ENCODE measurements at places on chromosomes 5 and 9. TPM values are rescaled to one million over a fixed set of nuclear protein-coding genes. Genes with fewer than 3 reads are reported as not detected.

- DNase-seq = no peak
Observed at GRCh38 chr9:106277966-106278365, 583.6 kb downstream of the TMEM38B start.

- DNase-seq = no peak
Observed at GRCh38 chr9:133669182-133669801, 33.1 kb downstream of the DBH start.

NIPAL4 gene
- not detected for total RNA-seq

FAM221B gene
- total RNA-seq = not detected

GRCh38 chr9:2838371-2839000 lies 5.4 kb downstream of the PUM3 start:
- DNase-seq = no peak

ACOT12 gene
- total RNA-seq = 1.6 TPM

GRCh38 chr9:99046542-99047071 lies 58.3 kb upstream of the TGFBR1 start:
- DNase-seq = no peak

GRCh38 chr5:79827159-79827629 lies 137.6 kb downstream of the CMYA5 start:
- no peak for DNase-seq

GRCh38 chr5:65840071-65840470 lies 86.3 kb upstream of the ERBIN start:
- no peak for DNase-seq

GRCh38 chr5:67160985-67161384 lies 35.6 kb downstream of the CD180 start:
- no peak for DNase-seq

DNA sequence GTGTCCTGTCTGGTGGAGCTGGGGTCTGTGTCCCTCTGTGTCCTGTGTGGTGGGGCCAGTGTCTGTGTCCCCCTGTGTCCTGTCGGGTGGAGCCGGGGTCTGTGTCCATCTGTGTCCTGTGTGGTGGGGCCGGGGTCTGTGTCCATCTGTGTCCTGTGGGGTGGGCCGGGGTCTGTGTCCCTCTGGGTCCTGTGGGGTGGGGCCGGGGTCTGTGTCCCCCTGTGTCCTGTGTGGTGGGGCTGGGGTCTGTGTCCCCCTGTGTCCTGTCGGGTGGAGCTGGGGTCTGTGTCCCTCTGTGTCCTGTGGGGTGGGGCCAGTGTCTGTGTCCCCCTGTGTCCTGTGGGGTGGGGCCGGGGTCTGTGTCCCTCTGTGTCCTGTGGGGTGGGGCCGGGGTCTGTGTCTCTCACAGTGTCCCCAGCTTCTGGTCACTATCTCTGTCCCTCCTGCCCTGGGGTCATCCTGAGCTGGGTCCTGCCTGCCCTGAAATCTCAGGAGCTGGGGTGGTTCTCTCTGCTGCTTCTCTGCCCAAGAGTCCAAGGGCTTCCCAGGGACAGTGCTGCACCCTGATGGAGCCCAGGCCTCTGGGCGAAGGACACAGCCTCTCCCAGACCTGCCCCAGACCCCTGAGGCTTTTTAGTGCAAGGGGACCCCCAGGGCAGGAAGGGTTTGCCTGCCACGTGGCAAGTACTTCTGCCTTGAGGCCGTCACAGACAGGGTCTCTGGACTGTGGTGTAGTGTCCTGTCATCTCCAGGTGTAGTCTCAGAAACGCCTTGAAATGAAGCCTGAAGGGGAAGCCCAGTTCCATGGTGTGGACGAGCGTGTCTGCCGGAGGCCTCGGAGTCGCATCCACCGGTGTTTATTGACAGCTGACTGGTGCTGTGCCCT lies 131.3 kb downstream of the RXRA start:
- DNase-seq = no peak

- no peak for DNase-seq
Observed at GRCh38 chr5:147613359-147613758, 103.5 kb upstream of the DPYSL3 start.

OR1Q1 gene
- not detected for total RNA-seq

DNA sequence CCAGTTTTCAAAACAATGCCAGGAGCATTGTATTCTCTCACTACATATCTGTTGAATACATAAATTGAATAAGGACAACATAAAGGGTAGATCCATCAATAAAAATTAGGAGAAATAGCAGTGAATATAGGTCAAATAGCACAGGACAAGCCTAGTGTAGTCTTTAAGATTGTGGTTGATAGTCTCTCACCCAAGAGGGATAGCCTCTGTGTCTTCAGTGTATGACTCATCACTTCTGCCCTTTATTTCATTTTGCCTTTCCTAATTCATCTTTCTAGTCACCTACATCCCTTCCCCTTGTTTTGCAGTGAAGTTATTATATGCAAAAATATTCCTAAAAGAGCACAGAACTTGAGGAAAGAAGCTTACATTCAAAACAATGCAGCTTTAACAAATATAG lies 335.0 kb upstream of the TUSC1 start:
- DNase-seq = no peak

DNA sequence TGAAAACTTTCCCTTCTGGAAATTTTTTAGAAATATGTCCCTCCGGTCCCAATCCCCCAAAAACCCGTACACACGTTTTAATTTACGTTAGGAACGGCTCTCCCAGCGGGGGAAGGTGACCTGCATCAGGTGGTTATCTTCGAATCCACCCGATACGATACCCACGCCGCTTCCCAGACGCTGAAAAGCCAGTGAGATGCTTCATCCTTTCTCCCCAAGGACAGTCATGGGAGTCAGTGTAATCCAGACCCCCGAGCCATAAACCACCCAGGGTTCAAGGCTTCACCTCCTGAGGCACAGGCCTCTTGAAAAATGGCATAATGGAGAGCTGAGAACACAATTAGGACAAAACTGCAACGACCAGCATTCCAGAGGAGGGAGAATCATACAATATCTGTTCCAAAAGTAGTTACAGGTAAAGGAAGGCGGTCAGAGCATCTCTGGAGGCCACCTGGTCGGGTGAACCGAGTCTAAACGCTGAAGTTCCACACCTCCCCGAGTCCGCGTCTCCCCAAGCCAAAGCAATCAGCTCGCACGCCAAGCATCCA lies 857 bp downstream of the FAM169A start:
- peak; percentile 42 for DNase-seq

GRM6 gene
- total RNA-seq = under 0.01 TPM

DNA sequence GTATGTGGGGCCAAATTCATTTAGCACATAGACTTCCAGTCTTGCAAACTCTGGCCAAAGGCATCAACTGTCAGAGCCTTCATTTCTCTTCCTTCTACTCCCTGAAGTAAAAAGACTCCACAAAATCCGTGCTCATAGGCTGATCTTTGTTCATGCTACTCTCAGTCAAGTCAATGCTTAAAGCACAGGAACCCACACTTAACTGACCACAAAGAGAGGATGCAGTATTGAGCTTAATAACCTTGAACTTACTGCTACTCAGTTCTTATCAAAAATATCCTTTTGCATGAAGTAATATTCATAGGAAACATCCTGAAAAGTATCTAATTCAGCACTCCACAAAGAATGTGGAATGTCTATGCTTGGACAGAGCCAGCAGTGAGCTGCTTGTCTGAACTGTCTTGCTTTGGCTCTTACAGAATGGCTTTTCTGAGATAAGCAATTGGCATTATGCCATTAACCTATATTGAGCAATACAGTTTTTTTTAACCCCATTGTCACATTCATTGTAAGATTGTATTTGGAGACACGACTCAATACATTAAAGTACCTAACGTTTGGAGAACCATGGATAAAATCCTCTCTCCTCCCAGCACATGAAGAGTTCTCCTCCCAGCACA lies 21.7 kb downstream of the LPAR1 start:
- no peak for DNase-seq

- DNase-seq = no peak
Observed at GRCh38 chr9:129494113-129494789, 126.7 kb downstream of the C9orf50 start.

- DNase-seq = no peak
Observed at GRCh38 chr9:136153381-136154065, 34.8 kb upstream of the TMEM250 start.

- DNase-seq = no peak
Observed at GRCh38 chr9:126151686-126152134, 174.9 kb upstream of the MVB12B start.

TRPM3 gene
- total RNA-seq = 18.8 TPM

DNA sequence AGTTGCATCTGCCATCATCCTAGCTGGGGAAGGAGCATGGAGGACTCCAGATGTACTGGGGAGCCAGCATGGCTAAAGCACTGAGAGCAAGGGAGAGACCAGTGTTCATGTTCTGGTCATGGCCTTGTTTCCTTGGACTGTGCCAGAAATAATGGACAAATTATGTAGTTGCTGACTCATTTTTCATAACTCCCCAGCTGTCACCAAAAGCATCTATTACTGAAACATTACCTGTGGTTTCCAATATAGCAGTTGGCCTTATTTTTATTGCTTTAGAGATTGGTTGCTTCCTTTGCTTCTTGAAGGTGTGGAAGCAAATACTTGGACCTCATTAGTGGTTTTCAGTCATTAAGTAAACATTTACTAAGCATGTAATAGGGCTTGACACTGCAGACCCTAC lies 11.3 kb downstream of the RALGPS1 start:
- DNase-seq = no peak

- DNase-seq = no peak
Observed at GRCh38 chr5:3424946-3425345, 170.7 kb upstream of the IRX1 start.

- DNase-seq = no peak
Observed at GRCh38 chr5:76720988-76721569, 5.2 kb downstream of the F2R start.

GRCh38 chr5:111254613-111255012 lies 30.4 kb downstream of the CAMK4 start:
- DNase-seq = no peak

PLAC8L1 gene
- 0.82 TPM for total RNA-seq

DNA sequence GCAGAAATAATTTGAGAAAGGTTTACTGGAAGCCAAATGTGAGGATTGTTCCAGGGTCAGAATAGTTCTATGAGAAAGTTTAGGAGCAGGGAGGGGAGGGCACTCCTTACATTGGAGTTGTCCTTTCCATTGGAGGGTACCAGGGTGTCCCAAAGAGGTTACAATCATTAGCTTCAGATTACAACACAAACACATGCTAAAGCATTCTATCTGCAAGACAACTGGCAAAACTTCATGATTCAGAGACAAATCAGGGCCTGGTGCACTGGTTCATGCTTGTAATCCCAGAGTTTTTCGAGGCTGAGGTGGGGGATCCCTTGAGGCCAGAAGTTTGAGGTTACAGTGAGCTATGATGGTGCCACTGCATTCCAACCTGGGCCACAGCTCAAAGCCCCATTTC lies 51.8 kb downstream of the NSUN2 start:
- no peak for DNase-seq

VDAC1 gene
- 244 TPM for total RNA-seq

DNA sequence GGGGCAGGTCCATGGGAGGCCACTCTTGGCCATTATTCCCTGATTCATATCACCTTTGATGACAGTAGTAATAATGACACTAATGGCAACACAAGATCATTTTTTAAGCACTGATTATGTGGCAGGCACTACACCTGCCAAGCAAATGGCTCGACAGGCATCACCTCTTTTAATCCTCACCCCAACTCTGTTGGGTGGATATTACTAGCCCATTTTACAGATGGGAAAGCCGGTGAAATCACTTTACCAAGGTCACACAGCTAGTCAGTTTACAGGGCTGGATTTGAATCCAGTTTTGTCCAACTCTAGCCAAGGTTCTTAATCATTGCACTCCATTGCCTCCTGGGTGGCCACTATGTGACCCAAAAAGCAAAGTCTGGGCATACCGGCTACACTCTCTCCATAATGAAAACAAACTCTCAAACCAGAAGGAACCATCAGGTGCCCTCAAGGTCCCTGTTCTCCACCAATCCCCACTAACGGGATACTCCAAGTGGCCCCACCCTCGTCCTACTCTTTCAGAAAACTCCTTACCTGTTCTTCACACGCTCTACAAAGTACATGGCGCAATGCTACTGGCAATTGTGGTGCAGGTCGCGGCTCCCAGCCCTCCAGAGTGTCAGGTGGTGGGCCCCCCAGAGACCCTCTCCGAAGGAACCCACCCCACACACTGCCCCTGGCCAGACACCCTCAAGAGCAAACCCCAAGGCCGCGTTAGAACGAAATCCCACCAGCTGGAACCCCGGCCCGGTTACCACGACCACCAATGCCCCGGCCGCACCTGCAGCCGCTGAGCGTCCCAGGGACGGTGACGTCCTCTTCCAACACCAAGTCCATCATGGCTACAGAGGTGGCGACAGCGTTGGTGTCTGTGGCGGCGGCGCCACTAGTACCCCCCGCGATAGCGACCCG lies 572 bp downstream of the CDK5RAP2 start:
- DNase-seq = no peak

PCDHB12 gene
- total RNA-seq = 12.6 TPM

- DNase-seq = no peak
Observed at GRCh38 chr5:115962239-115962564, at the start of gene LVRN. Gene LVRN (plus strand): TSS chr5:115962475. CDS start chr5:115962618, 143 bp downstream.

NME5 gene
- total RNA-seq = 13.0 TPM

DNA sequence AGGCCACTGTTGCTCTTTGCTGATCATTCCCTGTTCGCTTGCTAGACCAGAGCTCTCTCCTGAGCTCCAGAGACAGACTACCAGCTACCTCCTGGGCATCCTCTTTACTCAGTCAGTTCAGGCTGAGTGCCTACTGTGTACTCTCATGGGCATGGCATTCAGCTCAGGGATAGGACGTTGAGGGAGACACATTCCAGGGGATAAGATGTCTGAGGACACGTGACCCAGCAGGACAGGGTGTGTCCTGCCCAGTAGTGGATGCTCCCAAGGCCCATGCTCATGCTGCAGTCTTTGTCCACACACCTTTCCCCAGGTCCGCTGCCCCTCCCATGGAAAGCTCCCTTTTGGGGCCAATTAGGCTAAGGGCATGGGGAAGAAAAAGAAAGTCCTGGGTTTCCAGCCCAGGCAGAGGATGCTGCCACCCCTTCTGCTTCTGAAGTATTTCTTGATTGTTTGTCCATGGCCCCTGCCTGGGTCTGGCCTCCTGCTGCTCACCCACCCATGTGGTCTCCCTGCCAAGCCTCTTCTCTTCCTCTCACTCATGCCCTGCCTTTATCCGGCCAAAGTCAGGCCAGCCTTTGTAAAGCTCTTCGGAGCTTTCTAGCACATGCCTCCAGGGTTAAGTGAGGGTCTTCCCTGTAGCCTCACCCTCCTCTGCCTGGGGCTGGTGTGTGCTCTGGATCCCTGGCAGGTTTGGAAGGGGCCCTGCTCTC lies 60.5 kb upstream of the PITX1 start:
- DNase-seq = no peak

- DNase-seq = no peak
Observed at GRCh38 chr5:68419081-68419636, 203.6 kb downstream of the PIK3R1 start.

NUTM2F gene
- not detected for total RNA-seq

MORN5 gene
- total RNA-seq = 0.82 TPM

- DNase-seq = no peak
Observed at GRCh38 chr5:87122151-87122977, 145.3 kb upstream of the RASA1 start.

LCN2 gene
- total RNA-seq = not detected

DNA sequence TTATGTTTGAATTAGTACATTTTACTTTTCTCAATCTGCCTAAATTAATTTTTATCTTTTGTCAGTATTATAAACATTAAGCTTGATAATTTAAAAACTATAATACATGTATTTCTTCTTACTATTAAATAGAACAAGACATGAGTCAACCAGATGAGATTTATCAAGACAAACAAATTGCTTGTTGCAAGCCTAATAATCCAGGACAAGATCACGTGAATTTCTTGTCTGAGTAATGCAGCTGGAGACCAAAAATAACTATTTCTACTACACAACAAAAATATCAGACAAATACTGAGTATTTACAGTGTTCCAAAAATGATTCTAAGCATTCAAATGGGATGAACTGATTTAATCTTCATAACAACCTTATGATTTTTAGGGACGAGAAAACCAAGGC lies 339.1 kb upstream of the PRR16 start:
- DNase-seq = no peak
